ENCODE measurements at places on chromosomes 7 and 10. TPM values are rescaled to one million over a fixed set of nuclear protein-coding genes. Genes with fewer than 3 reads are reported as not detected.

DNA sequence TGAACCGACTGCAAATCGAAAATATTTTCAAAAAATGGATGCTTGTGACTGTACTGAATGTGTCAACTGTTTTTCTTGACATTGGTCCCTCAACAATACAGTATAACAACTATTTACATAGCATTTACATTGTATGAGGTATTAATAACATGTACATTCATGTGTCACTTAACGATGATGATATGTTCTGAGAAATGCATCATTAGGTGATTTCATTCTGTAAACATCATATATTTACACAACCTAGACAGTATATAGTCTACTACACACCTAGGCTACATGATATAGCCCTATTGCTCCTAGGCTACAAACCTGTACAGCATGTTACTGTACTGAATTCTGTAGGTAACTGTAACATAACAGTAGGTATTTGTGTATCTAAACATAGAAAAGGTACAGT is 39.7 kb downstream of the SIRT1 start:
- H3K4me1 ChIP-seq, result no peaks in the 10 kb centered on the region
- H3K36me3 ChIP-seq, result peaks cover 4% of the 10 kb centered on the region

DNA sequence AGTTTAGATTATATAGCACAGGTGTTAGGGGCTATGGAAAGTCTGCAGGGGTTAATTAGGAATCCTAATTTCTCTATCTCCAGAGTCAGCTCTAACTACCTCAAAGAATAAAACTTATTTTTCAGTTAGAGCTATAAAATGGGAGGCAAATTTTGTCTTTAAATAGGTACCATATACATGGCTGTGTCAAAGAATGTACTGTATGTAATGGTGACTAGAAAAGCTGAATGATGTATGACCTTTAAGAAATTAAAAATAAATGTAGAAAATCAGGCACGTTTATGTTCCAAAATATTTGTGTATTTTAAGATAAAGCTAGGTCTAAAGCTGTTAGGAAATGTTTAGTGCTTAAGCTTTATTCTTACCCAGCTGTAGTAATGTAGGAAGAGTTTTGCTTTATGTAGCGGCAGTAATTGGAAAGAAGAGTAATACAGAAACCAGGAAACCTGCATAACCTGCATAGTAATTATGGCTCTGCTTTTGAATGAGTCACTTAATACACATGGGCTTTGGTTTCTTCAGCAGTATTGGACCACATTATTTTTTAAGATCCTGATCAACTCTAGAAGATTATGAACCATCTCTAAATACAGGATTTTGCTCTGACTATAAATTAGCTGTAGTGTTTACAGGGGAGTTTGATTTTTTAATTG is 85.0 kb downstream of the KMT2E start:
- H3K27me3 ChIP-seq, result no peaks in the 10 kb centered on the region
- peak overlapping the region; percentile 42 for H3K27ac ChIP-seq
- no peak overlapping the region for H3K4me3 ChIP-seq
- DNase-seq, result no peak
- H3K4me1 ChIP-seq, result peaks cover 33% of the 10 kb centered on the region
- H3K36me3 ChIP-seq, result peaks cover 97% of the 10 kb centered on the region

DNA sequence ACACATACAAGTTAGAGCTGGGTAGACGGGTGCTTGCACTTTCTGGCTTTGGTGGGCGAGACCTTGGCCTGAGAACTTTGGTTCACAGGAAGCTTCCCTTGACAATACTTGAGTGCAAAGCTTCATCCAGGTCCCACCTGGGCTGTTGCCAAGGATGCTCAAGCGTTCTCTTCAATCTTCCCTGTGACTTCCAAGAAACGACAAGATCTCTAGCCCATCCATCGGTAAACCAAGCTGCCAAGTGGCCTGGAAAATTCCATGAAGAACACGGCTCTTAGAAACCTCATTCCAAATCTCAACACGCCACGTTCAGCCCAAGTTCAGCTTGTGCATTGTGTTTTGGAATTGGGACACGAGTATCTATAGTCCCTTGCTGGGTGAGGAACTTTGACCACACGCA is 84.7 kb downstream of the CHST15 start:
- H3K4me3 ChIP-seq, result no peak overlapping the region
- H3K27ac ChIP-seq, result peak overlapping the region; percentile 53
- DNase-seq, result no peak
- peaks cover 29% of the 10 kb centered on the region for H3K4me1 ChIP-seq
- H3K27me3 ChIP-seq, result no peaks in the 10 kb centered on the region

DNA sequence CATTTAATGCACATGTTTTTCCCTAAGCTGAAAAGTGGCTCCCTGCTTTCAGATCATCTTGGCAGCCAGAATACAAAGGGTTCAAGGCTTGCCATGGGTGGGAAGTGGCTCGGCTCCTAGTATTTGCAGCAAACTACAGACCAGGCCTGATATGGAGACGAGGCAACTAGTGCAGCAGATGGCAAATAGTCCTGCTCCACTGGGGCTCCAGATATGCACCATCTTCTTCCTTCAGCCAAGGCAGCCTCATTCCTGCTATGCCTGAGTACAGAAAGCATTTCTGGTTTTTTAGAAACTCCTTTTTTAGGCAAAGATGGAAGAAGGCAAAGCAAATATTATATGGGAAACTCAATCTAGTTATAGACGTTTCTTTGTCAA is 23.9 kb downstream of the LRRC4 start:
- DNase-seq, result no peak
- no peaks in the 10 kb centered on the region for H3K27me3 ChIP-seq
- H3K36me3 ChIP-seq, result no peaks in the 10 kb centered on the region
- H3K4me1 ChIP-seq, result no peaks in the 10 kb centered on the region
- no peak overlapping the region for H3K4me3 ChIP-seq

DNA sequence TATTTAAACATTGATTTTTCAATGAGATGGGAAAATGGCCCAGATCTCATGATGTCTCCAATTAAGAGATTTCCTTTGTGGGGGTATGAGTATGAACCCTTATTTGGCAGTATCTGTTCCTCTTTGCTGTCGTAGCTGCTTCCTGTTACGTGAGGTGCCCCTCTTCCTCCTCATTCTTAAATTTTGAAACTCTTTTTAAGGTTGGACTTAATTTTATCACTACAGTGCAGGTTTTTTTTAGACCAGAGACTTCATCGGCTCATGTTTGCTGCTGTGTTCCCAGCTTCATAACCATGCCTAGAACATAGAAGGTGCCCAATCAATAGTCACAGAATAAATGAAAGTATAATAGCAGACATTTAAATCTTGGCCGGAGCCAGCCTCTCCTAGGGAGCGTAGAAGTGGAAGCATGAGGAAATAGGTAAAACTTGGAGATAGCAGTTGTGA is 2.4 kb downstream of the MIOS start:
- no peaks in the 10 kb centered on the region for H3K36me3 ChIP-seq
- no peaks in the 10 kb centered on the region for H3K27me3 ChIP-seq
- no peak overlapping the region for H3K4me3 ChIP-seq

GRCh38 chr10:29285624-29286051 is 3.2 kb upstream of the LYZL1 start:
- no peaks in the 10 kb centered on the region for H3K36me3 ChIP-seq
- H3K4me1 ChIP-seq, result no peaks in the 10 kb centered on the region
- no peak overlapping the region for H3K27ac ChIP-seq
- H3K27me3 ChIP-seq, result no peaks in the 10 kb centered on the region
- H3K4me3 ChIP-seq, result no peak overlapping the region

DNA sequence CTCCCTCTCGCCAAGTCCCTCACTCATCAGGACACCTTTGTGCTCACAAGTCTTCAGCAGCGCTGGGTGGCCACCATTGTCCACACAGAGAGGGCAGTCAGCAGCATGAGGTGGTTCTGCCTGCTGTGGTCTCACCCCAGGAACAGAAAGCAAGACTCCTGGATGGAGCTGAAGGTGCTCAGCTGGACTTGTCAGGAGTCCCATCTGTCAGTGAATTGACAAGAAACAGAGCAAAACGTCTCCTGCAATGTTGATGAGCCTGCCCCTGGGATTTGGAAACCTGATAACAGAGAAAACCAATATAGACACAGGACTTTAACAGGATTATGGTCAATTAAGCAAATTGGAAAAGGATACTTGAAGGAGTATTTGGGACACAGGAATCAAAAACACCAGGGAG is 122.2 kb upstream of the PRSS58 start:
- H3K4me1 ChIP-seq, result peaks cover 26% of the 10 kb centered on the region
- no peak overlapping the region for H3K4me3 ChIP-seq
- DNase-seq, result no peak

- no peaks in the 10 kb centered on the region for H3K4me1 ChIP-seq
- H3K36me3 ChIP-seq, result no peaks in the 10 kb centered on the region
- no peak for DNase-seq
- H3K27me3 ChIP-seq, result peaks cover 21% of the 10 kb centered on the region
- no peak overlapping the region for H3K4me3 ChIP-seq
These were observed 27.0 kb upstream of the GPR26 start for GRCh38 chr10:123639131-123639530.

DNA sequence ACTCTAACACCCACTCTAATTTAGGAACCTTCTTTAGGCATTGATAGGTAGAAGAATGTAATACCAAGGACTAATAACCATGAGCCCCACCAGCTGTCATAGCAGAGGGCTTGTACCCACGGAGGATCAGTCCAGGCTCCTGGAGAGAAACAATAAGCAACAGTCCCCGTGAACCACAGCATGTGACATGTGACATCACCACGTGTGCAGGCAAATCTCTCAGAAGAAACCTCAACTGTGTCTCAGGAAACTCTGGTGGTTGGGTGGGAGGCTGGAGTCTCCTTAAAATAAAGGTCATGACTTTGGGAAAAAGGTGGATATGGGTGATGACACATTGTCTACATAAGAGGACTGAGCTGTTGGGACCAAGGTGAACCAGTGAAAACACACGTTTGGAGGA is 653.9 kb upstream of the FOXK1 start:
- no peaks in the 10 kb centered on the region for H3K27me3 ChIP-seq
- no peak overlapping the region for H3K27ac ChIP-seq
- no peak for DNase-seq
- no peaks in the 10 kb centered on the region for H3K36me3 ChIP-seq
- H3K4me3 ChIP-seq, result no peak overlapping the region

Gene PAPOLB
- total RNA-seq, result 0.38 TPM

Gene GNGT1
- total RNA-seq, result not detected

Gene LIPN
- total RNA-seq, result 0.19 TPM

Gene MYL10
- not detected for total RNA-seq
